ENCODE measurements at places on chromosomes 2 and 18. TPM values are rescaled to one million over a fixed set of nuclear protein-coding genes. Genes with fewer than 3 reads are reported as not detected.

Gene CSRNP3
- 0.34 TPM for total RNA-seq

Gene L3MBTL4
- total RNA-seq = 8.0 TPM

Gene PELI1
- 57.3 TPM for total RNA-seq

Gene MAP2
- total RNA-seq = 13.2 TPM

Gene HOXD3
- total RNA-seq = not detected

Gene HNMT
- total RNA-seq = 2.1 TPM

Gene MTERF4
- total RNA-seq = 37.0 TPM

Gene TUBA4B
- total RNA-seq = not detected

Gene ANKRD30BL
- total RNA-seq = not detected

Gene MROH2A
- not detected for total RNA-seq

Gene DCC
- not detected for total RNA-seq

Gene OSR1
- 1.7 TPM for total RNA-seq

Gene DSG1
- total RNA-seq = 4.4 TPM

Gene GNLY
- not detected for total RNA-seq

Gene BOK
- total RNA-seq = 26.1 TPM

Gene TEKT4
- not detected for total RNA-seq

Gene RAB6C
- under 0.01 TPM for total RNA-seq

Gene POU3F3
- total RNA-seq = not detected

Gene PROM2
- 101 TPM for total RNA-seq

Gene GPR155
- total RNA-seq = 3.7 TPM

Gene CFAP210
- not detected for total RNA-seq

Gene GALNT5
- total RNA-seq = 30.1 TPM

Gene CYTIP
- total RNA-seq = not detected

Gene CYP26B1
- total RNA-seq = 2.8 TPM

Gene OTX1
- 2.7 TPM for total RNA-seq

Measured in nasal cavity respiratory epithelium epithelial cell of viscerocranial mucosa (primary cell).